ENCODE measurements at places on chromosomes 1 and 21.

GRCh38 chr1:248820041-248820585 lies 5.6 kb downstream of the SH3BP5L start:
- no peak for DNase-seq

- no peak for DNase-seq
Observed at GRCh38 chr1:966704-967300, 520 bp downstream of the PLEKHN1 start.

- DNase-seq = no peak
Observed at GRCh38 chr1:206898089-206898914, 1.1 kb downstream of the IL24 start.

DNA sequence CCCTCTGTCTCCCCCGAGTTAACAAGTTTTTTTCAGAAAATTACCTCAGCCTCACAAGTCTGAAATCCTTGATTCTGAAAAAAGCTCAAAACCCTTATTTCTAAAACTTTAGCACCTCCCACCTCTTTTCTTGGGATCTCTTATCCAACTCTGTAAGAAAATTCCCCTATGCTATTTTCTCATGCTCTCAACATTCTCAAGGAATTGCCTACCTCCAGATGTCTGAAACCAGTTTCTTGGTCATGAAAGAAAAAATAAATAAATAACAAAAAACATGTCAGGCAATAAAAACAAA lies 18.1 kb upstream of the SFPQ start:
- no peak for DNase-seq

- no peak for DNase-seq
Observed at GRCh38 chr1:13818926-13819325, 118.9 kb downstream of the PRDM2 start.

Data from hypothalamus (tissue), 51 donors.